ENCODE measurements at places on chromosomes 7 and 10.
A peak's percentile ranks its signal among the peaks of the same experiment; 100 is the strongest.

DNA sequence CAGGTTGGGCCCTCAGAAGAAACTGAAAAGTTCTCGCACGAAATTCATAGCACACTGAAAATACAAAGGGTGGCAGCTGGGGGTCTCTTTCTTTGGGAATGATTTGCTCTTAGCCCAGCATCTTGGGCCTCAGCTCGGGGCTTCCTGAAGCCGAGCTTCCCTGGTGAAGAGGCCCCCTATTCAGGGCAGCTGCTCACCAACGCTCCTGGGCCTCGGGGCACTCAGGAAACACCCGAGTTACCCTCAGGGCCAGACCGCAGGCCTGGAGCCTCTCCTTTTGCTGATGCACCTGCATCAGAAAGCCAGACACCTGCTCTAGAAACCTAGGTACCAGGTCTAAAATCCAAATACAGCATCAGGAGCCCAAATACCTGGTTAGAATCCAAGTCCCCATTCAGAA lies 85.5 kb downstream of the PTPRE start:
- DNase-seq: no peak

GRCh38 chr10:85641479-85642009 lies 725.1 kb downstream of the GRID1 start:
- no peak for DNase-seq

DNA sequence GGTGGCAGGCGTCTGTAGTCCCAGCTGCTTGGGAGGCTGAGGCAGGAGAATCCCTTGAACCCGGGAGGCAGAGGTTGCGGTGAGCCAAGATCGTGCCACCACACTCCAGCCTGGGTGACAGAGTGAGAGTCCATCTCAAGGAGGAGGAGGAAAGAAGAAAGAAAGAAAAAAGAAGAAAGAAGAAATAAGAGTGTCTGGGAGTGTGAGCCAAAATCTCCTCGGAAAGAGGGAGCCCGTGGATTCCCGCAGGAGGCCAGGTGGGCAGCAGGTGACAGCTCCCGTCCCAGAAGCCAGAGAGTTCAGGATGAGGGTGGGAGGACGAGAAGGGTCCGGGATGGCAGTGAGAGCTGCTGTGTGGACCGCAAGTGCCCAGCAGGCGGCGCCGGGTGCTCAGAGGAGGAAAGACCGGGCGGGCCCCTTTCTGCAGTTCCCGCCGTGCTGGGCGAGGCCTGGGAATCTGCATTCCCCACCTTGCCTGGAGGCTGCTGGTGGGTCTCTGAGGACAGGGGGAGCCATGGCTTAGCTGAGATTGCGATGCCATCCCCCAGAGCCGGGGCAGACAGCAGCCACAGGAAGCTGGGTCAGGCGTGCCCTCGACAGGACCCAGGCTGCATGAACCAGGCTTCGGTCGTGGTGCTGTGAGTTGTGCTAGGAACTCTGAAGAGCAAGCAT lies 17.1 kb upstream of the AMZ1 start:
- peak; percentile 16 for DNase-seq

GRCh38 chr7:70645876-70646351 lies 486.0 kb upstream of the GALNT17 start:
- no peak for DNase-seq

DNA sequence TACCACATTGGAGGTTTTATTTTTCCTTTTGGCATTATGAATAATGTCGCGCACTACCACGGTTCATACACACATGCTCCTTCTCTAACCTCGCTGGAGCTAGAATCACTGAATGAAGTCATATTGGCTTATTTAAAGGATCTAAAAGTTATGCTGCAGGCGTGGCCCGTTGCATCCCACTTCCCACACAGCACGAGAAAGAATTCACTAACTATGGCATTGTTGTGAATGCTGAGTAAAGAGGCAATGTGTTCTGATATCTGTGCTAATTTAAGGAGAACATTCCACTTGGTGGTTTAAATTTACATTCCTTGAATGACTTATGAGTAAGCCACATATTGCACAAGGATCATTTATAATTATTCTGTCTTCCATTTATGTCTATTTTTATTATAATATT lies 20.7 kb downstream of the TCERG1L start:
- no peak for DNase-seq

DNA sequence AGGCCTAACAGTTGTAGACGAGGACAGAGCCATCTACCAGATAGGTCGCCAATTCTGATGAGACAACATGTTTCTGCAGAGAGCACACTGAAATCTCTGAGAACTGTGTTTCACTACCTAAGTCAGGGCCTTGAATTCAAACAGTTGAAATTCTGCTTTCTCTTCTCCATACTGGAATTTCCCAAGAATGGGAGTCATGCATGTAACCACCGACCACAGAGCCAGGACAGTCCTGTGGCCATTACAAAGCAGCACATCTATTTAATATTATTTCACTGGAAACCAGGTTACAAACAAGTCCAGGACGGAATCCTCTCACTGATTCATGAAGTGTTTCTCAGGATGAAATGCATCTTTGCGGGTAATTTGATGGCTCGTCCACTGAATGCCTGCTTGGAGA lies 62.0 kb upstream of the ST8SIA6 start:
- no peak for DNase-seq

- no peak for DNase-seq
Observed at GRCh38 chr7:38410056-38410455, 136.6 kb upstream of the TARP start.

DNA sequence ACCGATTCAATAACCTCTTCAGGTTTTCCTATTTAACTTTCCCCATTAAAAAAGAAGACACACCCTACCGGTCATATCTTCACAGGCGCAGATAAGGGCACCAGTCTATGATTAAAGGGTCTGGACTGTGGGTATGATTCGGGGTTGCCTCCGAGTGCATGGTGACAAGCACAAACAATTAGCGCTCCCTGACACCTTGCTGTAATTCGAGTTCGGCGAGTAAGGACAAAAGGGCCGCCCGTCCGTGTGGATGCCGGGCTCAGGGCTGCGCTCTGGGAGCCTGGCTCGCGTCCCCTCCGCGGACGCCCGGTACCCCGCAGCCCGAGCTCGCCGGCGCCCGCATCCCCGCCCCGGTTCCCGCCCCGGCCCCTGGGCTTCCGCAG lies 111.9 kb upstream of the RHEB start:
- no peak for DNase-seq
